ENCODE measurements at places on chromosomes 2 and 18.

- DNase-seq, result peak; percentile 30
Measured at GRCh38 chr2:230814616-230815015, 50.1 kb upstream of the ITM2C start.

DNA sequence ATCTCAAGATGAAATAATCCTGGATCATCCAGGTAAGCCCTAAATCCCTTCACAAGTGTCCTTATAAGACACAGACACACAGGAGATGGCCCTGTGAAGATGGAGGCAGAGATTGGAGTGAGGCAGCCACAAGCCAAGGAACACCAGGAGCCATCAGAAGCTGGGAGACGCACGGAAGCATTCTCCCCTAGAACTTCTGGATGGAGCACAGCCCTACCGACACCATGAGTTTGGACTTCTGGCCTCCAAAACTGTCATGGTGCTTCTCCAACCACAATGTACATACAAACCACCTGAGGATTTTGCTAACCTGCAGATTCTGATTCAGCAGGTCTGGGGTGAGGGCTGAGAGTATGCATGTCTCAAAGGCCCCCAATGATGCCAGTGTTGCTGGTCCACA, 42.5 kb downstream of the ADD2 start:
- no peak for DNase-seq

- no peak for DNase-seq
Measured at GRCh38 chr18:9722691-9723090, 14.6 kb downstream of the RAB31 start.

DNA sequence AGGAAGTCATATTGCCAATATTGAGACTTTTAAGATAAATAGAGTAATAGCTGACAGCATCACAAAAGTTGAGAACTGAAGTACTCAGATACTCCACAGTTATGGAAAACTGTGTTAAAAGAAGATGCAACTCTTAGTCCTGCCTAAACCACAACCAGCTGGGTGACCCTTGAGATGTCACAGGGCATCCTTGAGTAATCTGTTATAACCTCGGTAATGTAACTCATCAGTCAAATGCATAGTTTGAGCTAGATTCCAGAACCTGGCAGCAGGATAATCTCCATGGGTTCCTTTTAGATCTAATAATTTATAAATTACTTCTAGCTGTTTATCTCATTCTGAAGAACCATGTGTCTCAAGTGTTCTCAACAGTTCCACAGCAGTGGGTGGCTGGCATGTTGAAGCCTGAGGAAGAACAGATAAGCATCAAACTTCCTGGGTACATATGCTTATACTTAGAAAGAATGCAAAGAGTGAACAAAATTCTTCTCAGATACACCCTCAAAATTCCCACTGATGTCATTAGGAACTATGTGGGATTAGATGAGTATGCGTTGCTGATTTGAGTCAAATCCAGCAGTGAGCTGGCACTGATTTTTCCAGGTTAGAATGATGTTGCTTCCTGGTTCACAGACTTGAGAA, 304.1 kb upstream of the ERBB4 start:
- DNase-seq, result peak; percentile 77

DNA sequence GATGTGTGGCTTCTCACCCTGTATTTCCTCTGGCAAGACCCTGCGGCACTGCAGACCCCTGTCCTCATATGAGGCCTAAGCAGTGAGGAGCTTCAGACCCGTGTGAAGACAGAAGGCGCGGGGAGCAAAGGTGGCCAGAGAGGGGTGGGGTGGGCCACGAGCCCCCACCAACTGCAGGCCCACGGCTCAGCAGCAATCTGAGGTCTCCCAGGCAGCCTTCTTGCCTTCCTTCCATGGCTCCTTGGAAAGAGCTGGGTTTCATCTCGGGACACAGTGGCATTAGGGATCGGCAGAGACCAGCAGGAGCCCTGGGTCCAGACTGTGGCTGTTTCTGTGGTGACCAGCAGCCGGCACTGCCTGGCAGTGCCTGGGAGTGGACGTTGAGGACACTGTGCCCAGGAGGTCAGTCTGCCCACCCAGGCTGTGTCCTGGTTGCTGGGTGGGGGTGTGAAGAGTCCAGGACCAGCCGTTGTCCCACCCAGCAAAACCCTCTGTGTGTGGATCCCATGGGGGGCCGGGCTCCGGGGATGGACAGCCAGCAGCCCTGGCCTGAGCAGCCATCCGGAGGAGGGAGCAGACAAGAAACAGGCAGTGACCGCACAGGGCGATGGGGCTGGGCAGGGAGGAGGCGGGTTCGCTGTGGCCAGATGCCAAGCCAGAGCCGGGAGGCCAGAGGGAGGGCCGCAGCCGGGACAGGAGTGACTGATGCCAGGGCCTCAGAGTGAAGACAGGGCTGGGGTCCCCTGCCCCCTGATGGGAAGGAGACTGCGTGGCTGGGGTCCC, 73.8 kb downstream of the RRM2 start:
- no peak for DNase-seq

GRCh38 chr18:60981682-60982328, 351.4 kb upstream of the CDH20 start:
- peak; percentile 5 for DNase-seq

GRCh38 chr2:85854897-85855296, 33.9 kb downstream of the ST3GAL5 start:
- DNase-seq, result no peak

DNA sequence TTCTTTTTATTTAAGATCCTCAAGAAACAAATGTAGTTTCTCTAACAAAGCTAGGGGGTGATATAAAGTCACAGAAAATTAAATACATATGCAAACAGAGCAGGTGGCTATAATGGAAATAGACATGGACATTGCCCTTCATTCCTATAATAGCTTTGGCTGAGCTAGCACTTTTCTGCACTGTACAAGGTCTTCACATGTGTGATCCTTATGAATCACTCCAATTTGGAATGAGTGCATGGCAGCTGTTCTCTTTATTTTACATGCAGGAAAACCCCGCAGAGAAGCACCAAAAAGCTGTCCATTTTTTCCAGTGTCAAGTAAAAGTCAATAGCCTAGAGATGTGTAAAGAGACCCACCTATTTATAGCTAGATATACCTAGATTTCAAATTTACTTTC, 747.4 kb upstream of the SLC8A1 start:
- no peak for DNase-seq

DNA sequence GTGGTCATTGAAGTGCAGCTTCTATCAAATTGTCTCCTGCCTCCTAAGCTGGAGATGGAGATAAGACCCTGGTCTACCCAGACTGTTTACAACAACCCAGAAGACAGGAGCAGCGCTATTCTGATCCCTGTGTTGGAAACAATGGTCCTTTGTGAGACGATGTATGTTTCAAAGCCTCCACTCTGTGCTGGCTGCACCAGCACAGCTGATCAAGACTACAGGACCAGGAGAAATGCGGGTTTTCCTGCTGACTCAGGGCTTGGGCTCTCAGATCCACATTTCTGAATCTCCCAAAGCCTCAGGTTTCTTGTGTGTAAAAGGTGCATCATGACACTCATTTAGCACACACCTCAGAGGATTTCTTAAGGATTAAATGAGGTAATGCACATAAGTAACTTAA, 92.0 kb downstream of the POU3F3 start:
- DNase-seq, result no peak

DNA sequence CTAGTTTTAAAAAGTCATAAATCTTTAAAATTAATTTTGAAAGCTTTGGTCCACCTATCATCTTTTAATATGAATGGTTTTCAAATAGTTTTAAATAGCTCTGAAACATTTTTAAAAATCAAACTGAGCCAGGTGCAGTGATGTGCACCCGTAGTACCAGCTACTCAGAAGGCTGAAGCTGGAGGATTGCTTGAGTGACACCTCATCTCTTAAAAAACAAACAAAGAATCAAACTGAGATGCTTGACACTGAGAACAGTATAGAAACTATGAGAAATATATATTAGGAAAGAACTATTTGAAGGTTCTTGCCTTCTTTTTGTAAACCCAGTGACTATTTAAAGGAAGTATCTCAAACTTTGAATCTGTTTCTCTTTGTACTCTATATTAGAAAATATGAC, 67.4 kb downstream of the BARD1 start:
- no peak for DNase-seq

DNA sequence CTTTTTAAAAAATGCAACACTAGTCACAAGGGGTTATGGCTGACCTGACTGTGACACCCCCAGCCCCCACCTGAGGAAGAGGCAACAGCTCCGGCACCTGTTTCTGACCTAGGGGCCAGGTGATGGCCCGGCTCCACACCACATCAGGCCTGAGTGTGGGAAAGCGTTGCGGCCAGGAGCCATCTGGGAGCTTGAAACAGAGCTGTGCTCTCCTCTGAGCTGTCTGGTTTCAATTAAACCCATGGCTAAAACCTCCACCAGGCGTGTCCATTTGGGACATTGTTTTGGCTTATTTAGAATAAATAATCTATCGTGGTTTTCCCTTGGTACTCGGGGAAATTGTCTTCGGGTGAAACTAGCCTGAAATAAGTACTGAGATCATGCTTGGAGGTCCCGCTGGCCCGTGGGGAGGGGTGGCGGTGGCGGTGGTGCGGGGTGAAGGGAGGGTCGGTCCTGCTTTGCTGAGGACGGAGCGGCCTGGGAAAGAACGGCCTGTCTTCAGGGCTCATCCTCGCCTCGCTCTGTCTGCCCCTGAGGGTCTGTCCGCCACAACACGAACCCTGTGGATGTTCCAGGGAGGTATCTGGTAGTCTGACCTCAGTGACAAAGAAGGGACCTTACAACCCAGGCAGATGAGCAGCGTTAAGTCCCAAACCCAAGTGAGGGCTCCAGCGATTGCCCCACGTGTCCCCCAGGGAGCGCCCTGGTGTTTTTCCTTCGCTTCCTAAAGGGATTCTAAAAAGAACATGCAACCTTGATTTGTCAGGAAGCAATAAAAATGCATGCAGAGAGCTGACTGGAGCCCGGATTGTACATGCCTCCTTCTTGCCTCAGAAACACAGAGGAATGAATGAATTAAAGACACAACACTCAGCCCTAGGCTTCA, 58.7 kb downstream of the IL1RL2 start:
- DNase-seq, result peak; percentile 46

DNA sequence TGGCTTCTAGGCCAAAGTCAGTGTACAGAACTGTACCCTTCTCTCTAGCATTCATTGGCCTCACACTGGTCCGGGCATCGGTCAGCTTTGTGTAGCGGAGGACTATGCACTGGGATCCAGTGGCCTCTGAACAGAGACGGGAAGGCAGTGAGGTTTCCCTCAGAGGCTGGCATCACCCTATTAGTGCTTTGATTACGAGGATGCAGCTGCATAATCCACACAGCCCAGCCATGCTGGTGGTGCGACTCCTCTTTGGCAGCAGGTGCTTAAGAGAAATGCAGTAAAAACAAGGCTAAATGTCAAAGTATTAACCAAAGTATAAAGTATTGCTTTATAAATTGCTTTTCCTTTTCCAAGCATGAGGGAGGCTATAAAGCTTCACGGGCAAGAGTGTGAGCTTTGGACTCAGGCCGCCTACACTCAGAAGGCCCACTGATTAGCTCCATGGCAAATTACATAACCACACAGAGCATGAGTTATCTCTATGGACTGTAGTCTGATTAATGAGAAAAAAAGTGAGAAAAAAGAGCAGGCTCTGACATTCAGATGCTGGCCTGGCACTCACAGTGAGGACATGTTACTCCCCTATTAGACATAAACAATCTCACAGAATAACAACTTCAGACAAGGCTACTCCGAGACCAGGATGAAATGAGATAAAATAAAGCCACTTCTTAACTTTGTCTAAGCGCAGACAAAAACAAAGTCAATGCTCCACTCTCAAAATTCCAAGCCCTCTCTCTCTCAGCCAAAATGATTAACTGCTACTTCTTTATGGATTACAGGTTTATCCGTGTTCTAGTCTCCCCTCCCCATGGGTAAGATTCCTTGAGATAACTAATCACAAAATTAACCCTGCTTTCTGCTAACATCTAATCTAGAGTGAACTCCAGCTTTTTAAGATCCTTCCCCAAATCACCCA, 6.4 kb upstream of the CRYGC start:
- DNase-seq, result no peak

- DNase-seq, result no peak
Measured at GRCh38 chr2:7083580-7084509, 166.6 kb downstream of the RNF144A start.

DNA sequence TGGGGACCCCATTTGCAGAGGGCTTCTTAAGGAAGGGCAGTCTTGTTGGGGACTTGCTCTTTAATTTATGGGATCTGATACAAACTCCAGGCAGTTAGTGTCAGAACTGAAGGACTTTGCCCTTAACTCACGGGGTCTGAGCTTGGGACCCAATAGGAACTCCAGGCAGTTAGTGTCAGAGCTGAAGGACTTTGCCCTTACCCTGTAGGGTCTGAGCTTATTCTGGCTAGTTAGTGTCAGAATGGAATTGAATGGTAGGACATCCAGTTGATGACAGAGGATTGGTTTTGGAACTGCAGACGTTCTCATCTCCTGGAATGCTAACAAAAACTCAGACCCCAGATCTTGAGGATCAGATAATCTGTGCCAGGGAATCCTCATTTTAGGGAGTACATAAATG, 256.9 kb upstream of the COPS8 start:
- DNase-seq, result no peak
